Naive thymus-derived CD8-positive, alpha-beta T cell (primary cell): ENCODE measurements at places on chromosomes 7 and 10. TPM values are rescaled to one million over a fixed set of nuclear protein-coding genes. Genes with fewer than 3 reads are reported as not detected.
A peak's percentile ranks its signal among the peaks of the same experiment; 100 is the strongest.

TAS2R41 gene
- not detected for total RNA-seq

MCM7 gene
- 159 TPM for total RNA-seq

RAPGEF5 gene
- total RNA-seq = not detected

DNA sequence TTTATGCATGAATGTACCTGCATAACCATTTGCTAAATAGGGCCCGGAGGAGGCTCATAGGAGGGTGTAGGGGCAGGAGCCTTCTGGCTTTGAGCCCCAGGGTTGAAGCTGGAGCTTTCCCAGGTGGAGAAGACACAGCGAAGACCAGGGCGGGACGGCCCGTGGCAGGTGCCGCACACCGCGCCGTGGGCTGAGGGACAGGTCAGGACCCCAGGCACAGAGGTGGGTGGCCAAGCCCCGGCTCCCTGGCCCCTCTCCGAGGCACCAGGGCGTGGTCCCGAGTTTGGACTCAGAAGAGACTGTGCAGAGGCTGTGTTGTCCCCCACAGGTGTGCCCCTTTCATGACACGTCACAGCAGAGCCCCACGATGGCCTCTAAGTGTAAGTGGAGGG, 56.5 kb downstream of the PWWP2B start:
- DNase-seq = no peak
- H3K27me3 ChIP-seq = no peaks in the 10 kb centered on the region
- no peak overlapping the region for H3K4me3 ChIP-seq
- H3K4me1 ChIP-seq = peaks cover 15% of the 10 kb centered on the region

GRCh38 chr7:36690041-36690440, 34.3 kb downstream of the AOAH start:
- H3K27ac ChIP-seq = peak overlapping the region; percentile 94
- no peak overlapping the region for H3K4me3 ChIP-seq
- DNase-seq = no peak
- H3K27me3 ChIP-seq = no peaks in the 10 kb centered on the region
- peaks cover 59% of the 10 kb centered on the region for H3K4me1 ChIP-seq
- peaks cover 12% of the 10 kb centered on the region for H3K36me3 ChIP-seq

GRCh38 chr7:43612599-43613589, 30.0 kb downstream of the STK17A start:
- H3K4me1 ChIP-seq = peaks cover 39% of the 10 kb centered on the region
- H3K36me3 ChIP-seq = peaks cover 53% of the 10 kb centered on the region
- peak overlapping the region; percentile 59 for H3K4me3 ChIP-seq
- no peak for DNase-seq
- H3K27ac ChIP-seq = peak overlapping the region; percentile 92

- H3K36me3 ChIP-seq = no peaks in the 10 kb centered on the region
- no peak for DNase-seq
Observed at GRCh38 chr10:52004342-52004949, 305.1 kb upstream of the CSTF2T start.

DNA sequence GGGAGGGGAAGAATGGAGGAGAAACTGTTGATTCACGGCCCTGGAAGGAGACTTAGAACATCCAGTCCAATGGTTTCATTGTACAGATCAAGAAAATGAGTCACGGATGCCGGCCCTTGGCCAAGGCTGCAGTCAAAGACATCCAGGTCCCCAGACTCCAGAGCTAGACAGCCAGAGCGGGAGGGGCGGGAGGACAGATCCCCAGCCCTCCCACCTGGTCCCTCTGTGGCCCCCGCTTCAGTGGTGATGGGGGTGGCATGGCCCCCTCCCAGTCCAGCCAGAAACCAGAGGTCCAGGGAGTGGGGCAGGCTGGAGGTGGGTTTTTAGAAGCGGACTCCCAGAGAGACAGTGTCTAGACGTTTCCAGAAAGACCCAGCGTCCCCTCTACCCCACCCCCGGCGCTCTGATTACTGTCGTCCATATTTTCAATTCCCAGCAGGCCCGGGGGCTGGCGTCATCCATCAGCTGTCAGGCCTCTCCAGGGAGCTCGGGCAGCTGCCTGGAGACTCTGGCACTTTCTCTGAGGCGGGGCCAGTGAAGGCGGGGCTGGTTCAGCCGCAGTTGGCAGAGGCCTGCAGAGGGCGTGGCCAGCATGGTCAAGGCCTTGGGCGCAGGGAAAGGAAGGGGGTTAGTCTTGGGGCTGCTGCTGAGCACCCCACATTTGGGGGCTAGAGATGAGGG, 8.0 kb upstream of the HSPB1 start:
- H3K36me3 ChIP-seq = no peaks in the 10 kb centered on the region
- H3K4me3 ChIP-seq = no peak overlapping the region
- peaks cover 7% of the 10 kb centered on the region for H3K4me1 ChIP-seq

DNA sequence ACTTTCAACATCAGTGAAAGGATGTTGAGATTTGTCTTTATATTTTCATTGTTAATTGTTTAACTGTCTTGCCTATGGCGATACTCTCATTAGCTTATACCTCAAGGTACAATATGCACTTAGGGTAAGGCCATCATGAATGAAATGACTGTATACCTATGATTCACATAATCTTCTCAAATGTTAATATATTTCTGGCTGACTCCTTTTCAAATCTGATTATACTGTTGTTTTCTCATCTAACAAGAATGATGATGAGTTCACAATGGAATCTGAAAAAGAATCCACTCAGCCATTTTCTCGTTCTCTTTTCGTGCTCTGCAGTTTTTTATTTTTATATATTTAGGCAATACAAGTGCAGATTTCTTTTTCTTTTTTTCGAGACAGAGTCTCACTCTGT, 159.1 kb downstream of the ARHGAP12 start:
- DNase-seq = no peak
- H3K4me3 ChIP-seq = no peak overlapping the region
- H3K27ac ChIP-seq = no peak overlapping the region
- no peaks in the 10 kb centered on the region for H3K36me3 ChIP-seq
- H3K27me3 ChIP-seq = no peaks in the 10 kb centered on the region

- no peaks in the 10 kb centered on the region for H3K27me3 ChIP-seq
- no peaks in the 10 kb centered on the region for H3K36me3 ChIP-seq
- DNase-seq = no peak
- H3K4me1 ChIP-seq = peaks cover 5% of the 10 kb centered on the region
- no peak overlapping the region for H3K4me3 ChIP-seq
- H3K27ac ChIP-seq = no peak overlapping the region
Observed at GRCh38 chr7:2168615-2169311, 64.0 kb downstream of the MAD1L1 start.

GRCh38 chr10:94680544-94680943, 3.0 kb upstream of the CYP2C18 start:
- H3K27me3 ChIP-seq = no peaks in the 10 kb centered on the region

- H3K27ac ChIP-seq = no peak overlapping the region
- peaks cover 33% of the 10 kb centered on the region for H3K4me1 ChIP-seq
- H3K36me3 ChIP-seq = peaks cover 14% of the 10 kb centered on the region
- no peak overlapping the region for H3K4me3 ChIP-seq
- DNase-seq = no peak
Observed at GRCh38 chr7:1868516-1869165, 198.6 kb downstream of the ELFN1 start.
